Mesothelial cell of epicardium (in vitro differentiated cells): ENCODE measurements at places on chromosomes 1 and 21.

- H3K27ac ChIP-seq: peak overlapping the region; percentile 94
- no peaks in the 10 kb centered on the region for H3K27me3 ChIP-seq
- H3K4me3 ChIP-seq: no peak overlapping the region
- H3K4me1 ChIP-seq: peaks cover 90% of the 10 kb centered on the region
Measured at GRCh38 chr1:232551386-232551785, 78.5 kb downstream of the SIPA1L2 start.

DNA sequence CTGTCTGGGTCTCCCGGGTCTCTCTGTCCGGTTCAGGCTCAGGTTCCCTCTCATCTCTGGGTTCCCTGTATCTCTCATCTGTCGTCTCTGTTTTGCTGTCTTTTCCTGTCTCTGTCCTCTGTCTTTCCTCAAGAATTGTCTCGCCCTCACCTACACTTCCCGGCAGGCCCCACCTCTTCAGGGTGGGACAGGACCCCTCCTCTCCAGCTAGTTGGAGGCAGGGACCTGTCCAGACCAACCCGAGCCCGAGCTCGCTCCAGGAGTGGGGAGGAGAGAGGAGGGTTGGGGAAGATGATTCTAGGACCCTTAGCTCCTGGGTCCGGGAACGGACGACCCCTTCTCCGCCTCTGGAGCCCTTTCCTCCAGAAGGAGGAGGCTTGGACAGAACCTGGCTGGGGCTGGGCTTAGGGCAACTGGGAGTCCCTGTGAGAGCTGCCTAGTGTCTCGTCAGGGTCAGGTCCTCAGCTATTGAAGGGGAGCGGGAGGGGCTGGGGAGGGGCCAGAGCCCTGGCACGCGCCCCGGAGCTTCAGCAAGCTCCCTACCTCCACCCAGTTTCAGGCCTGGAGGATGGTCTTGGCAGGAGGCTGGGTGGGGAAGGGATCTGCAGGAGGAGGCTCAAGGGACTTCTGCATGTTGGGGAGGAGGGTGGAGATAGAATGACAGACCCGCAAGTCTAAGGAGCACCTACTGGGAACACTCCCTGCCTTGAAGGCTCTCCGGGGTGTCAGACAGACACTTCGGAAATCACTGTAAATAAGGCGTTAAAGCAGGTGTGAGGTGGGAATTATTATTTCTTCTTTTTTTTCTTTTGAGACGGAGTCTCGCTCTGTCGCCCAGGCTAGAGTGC lies 26.3 kb upstream of the EPB41 start:
- H3K27me3 ChIP-seq: no peaks in the 10 kb centered on the region
- H3K36me3 ChIP-seq: no peaks in the 10 kb centered on the region
- no peak for DNase-seq
- H3K27ac ChIP-seq: peak overlapping the region; percentile 78
- H3K4me1 ChIP-seq: peaks cover 36% of the 10 kb centered on the region
- H3K4me3 ChIP-seq: peak overlapping the region; percentile 89

GRCh38 chr1:23644555-23644866 lies 47.1 kb upstream of the RPL11 start:
- DNase-seq: no peak
- H3K27me3 ChIP-seq: no peaks in the 10 kb centered on the region
- H3K4me3 ChIP-seq: no peak overlapping the region
- H3K36me3 ChIP-seq: no peaks in the 10 kb centered on the region
- peaks cover 24% of the 10 kb centered on the region for H3K4me1 ChIP-seq

DNA sequence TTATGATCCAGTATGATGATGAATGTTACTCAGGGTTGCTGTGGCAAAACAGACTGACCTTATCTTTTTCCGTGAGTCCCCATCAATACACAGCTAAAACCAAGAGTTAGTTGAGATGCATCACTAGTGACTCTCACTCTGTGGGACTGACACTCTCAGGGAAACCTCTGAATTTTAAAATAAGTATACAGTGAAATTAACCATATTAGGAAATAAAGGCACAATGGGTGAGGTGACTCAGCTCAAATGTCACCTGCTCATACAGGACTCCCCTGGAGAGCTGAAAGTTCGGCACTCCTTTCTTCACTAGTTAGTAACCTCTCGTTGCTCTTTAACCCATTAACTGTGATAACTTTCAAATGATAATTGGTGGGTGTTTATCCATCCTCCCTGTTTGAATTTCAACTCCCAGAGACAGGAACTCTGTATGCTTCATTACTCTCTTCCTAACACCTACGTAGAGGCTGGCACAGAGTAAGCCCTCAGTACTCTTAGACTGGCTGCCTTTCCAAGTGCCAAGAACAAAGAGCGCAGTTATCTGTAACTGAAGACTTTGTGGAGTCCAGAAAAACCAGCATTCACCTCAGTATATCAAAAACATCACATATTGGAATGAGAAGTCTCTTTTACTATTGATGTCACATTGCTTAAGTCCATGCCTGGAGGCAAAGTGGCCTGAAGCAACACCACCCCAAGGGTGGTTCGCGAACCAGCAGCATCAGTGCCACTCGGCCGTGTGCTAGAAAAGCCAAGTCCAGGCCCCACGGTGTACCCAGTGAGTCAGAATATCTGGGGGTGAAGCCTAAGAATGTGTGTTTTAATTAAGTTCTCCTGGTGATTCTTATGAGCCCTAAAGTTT lies 91.1 kb downstream of the NIBAN1 start:
- H3K27me3 ChIP-seq: peaks cover 2% of the 10 kb centered on the region
- no peaks in the 10 kb centered on the region for H3K36me3 ChIP-seq
- H3K4me3 ChIP-seq: no peak overlapping the region
- no peak overlapping the region for H3K27ac ChIP-seq
- H3K4me1 ChIP-seq: peaks cover 20% of the 10 kb centered on the region

- no peaks in the 10 kb centered on the region for H3K27me3 ChIP-seq
- no peak overlapping the region for H3K4me3 ChIP-seq
- H3K36me3 ChIP-seq: peaks cover 2% of the 10 kb centered on the region
- no peak for DNase-seq
- H3K4me1 ChIP-seq: peaks cover 29% of the 10 kb centered on the region
- H3K27ac ChIP-seq: no peak overlapping the region
Measured at GRCh38 chr1:245995474-245995873, 511.6 kb downstream of the SMYD3 start.

DNA sequence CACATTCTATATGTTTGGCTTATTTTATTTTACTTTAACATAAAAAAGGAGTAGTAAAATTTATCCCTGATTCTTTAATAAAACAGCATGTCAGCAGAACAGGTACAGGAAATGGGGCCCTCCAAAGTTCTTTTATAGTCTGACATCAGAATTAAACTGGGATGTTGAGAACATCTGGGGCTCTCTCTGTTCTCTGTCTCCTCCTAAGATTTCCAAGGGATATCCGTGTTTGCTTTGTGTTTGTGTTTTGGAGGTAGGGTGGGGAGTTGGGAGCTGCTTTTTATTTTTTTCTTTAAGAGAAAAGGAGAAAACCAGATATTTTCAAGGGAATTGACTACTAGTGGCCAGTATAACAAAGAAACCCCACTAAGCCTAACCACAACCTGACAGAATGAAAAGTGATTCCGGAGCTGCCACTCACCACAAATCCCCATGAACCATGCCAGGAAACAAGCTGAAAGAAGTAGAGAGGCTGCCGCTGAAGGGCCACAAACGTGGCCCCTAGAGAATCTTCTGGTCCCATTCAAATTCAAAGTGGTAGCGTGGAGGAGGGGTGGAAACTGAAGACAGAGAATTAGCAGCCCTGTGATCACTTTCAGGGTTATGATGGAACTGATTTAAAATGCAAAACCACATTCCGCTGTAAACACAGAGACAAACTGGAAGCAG lies 369.6 kb upstream of the ADGRL2 start:
- H3K36me3 ChIP-seq: no peaks in the 10 kb centered on the region
- no peak overlapping the region for H3K4me3 ChIP-seq
- DNase-seq: no peak
- H3K4me1 ChIP-seq: peaks cover 31% of the 10 kb centered on the region

DNA sequence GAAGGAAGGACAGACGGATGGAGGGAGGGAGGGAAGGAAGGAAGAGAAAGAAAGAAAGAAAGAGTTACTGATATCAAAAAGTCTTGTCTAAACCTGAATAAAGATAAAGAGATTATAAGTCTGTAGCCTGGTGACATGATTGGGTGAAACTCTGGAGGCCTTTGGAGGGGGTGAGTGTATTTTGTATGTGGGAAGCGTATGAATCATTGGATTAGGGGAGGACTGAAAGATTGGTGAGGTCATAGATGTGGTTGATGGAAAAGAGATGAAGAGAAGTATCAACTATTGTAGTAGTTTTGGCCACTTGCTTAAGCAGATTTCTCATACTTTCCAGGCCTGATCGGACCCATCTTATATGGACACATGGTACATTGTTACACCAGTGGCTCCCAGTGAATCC lies 11.5 kb upstream of the KCNJ6 start:
- H3K36me3 ChIP-seq: no peaks in the 10 kb centered on the region
- no peaks in the 10 kb centered on the region for H3K4me1 ChIP-seq
- DNase-seq: no peak
- no peak overlapping the region for H3K27ac ChIP-seq
